CD4-positive, alpha-beta T cell treated with Interleukin-17A for 1 hour (primary cell): ENCODE measurements at places on chromosomes 7 and 10.

- DNase-seq, result no peak
These were observed 145.8 kb downstream of the AUTS2 start for GRCh38 chr7:69744026-69744425.

DNA sequence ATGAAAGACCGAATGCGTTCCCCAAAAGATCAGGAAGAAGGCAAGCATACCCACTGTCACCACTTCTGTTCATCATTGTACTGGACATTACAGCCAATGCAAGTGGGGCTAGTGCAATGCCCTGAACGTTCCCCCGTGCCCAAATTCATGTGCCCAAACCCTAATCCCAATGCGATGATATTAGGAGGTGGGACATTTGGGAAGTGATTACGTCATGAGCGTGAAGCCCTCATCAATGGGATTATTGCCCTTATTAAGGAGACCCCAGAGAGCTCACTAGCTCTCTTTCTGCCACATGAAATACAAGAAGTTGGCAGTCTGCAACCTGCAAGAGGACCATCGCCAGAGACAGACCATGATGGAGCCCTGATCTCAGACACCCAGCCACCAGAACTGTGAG, 511.4 kb upstream of the TPK1 start:
- no peak for DNase-seq

DNA sequence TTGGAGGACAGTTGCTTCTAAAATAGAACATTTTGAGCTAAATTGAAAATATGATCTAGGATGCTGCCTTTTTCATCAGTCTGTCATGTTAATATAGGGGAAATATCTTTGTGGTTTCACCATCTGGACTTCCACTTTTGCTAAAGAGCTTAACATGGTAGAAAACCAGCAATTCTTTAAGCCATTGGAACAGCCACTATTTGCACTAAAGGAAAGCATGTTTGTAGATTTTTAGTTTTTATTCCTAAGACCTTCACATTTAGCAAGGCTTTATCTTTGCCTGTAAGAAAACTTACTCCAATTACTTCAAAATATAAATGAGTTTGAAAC, 291.0 kb downstream of the RNLS start:
- DNase-seq, result no peak

DNA sequence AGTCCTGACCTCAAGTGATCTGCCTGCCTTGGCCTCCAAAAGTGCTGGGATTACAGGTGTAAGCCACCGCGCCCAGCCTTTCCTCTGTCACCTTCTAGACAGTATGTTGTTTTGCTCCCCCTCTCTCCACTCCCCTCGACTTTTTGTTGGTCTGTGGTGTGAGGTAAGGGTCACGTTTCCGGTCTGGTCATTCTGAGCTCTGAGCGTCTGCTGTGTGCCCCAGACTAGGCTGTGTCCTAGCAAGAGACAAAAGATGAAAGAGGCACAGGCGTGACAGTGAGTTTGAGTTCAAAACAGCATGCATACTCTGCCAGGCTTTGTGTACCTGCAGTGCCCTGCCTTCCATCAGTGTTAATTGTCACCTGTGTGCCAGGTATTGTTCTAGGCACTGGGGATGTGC, 87.4 kb upstream of the PPIF start:
- no peak for DNase-seq

GRCh38 chr10:20596065-20596755, 300.9 kb downstream of the NEBL start:
- no peak for DNase-seq

- no peak for DNase-seq
These were observed 68.1 kb downstream of the EXOC6 start for GRCh38 chr10:92916433-92916832.

DNA sequence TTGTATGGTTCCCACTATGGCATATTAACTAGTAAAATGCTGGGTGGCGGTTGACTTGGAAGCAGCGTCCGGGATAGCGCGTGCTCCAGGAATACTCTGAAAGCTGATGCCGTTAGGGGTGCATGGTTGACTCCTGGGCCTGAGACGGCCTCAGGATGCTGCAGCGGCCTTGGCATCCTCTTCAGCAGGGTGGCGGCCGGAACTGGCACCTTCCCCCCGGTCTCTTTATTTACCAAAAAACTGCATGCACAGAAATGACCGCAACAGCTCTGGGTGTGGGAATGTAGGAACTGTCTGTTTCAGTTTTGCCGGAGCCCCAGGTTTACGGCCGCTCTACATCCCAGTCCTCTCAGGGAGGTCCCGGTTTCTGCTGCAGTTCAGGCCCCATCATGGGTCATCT, 28.8 kb downstream of the PFKP start:
- DNase-seq, result no peak

DNA sequence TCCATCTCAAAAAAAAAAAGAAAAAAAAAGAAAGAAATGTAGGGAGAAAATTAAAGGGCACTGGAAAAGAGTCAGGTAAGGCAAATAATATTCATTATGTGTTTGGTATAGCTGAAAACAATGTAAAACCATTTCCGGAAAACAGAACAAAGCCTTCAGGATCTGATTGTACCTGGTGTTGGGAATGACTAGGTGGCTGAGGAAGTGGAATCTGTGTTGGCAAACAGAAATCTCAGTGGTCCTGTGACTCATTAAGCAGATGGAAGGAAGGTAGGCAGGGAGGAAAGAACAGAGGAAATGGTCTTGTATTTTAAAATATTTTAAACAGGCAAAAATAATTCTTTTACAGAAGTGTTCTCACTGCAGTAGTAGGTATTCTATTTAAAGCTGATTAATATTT, 55.7 kb upstream of the GATA3 start:
- no peak for DNase-seq

DNA sequence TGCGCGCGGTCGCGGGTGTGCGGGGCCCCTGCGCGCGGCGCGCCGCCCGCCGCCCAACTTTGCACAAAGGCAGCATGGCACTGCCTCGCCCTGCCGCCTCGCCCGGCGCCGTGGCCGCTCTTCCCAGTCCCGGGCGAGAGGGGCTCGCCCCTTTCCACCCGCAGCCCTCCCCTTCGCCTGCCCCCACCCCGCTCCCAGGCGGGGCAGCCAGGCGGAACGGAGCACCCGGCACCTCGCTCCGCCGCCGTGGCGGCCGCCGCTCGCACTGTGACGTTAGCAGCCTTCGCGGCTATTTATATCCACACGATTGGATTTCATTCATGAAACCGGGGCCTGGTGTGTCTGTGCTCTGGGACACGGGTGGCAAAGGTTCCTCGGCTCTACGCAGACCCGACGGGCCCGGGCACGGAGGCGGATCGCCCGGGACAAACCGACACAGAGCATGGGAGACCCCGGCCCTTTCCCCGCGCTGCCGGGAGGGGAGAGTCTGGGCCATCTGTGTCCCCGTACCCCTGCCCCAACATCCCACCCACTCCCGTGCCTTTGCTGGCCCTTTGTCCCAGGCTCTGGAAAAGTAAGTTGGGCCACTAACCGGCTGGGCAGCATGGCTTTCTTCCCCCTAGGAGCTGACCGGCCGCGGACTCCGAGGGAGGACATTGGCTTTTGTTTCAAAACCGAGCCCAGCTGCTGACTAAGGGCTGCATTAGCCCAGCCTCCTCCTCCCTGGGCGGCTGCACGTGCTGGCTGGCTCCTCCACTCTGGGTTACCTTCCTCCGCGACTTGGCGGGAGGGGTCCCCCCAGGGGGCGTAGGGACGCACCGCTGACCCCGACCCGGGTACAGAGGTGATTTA, at the start of gene RHOBTB1:
RHOBTB1 (minus strand) TSS at position 128 of the 852 bp plus-strand sequence. CDS start 32,643 bp downstream, outside the sequence.
- no peak for DNase-seq

GRCh38 chr7:31267486-31267885, 73.0 kb downstream of the NEUROD6 start:
- no peak for DNase-seq

DNA sequence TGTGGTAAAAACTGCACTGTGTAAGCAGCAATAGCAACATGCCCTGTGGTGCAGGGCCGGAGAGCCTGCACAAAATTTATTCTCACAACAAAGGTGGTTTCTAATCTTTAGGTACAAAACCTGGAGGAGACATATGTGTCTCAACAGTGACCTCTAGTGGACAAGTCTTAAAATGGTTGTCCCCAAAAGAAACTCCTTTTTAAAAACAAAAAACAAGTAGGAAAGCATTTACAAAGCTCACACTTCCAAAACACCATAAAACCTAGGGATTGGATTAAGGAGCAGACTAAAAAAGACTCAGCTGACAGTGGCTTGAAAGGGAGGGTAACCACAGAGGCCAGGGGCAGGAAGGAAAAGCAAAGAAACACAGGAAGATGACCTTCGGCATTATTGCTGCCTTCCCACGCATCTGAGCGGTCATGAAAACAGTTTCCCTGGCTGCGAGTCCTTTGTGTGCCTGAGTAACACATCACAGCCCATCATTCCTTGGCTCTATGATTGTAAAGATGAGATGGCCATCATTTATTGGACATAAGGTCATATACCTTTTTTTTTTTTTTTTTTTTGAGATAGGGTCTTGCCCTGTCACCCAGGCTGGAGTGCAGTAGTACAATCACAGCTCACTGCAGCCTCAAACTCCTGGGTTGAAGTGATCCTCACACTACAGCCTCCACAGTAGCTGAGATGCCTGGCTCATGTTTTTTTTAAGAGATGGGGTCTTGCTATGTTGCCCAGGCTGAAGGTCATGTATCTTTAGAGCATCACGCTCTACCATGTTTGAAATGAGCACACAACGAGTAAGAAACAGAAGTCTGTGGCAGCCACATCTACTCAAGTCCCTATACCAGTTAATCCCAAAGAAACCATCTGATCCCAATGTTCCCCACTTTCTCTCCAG, 39.5 kb downstream of the RSU1 start:
- DNase-seq, result peak; percentile 72

GRCh38 chr10:67306588-67307205, 380.9 kb downstream of the LRRTM3 start:
- no peak for DNase-seq

- no peak for DNase-seq
These were observed 31.1 kb downstream of the KAZALD1 start for GRCh38 chr10:101092881-101093354.

DNA sequence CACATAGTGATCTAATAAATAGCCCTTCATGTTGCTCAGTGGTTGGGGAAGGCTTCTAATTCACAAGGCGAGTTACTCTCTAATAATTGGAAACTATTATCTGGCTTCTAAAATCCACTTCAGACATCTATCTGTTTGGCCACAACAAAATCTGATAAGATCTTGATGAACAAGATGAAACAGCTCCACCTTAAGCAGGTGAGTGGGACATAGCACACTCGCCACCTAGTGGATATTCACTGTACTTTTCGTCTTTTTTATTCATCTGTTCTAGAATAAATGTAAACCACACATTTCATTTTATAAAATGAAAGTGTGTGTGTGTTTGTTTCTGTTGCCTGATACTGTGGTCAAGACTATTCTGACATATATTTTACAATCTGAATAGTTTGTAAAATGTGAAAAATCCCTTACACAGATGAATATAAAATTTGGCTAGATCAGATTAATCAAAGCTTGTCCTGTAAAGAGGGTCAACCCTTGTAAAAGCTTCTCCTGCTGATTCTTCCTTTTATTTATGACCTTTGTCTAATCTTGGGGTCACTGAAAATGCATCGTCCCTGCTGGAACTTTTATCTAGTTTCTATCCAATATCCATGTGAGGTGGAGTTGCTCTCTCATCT, 26.5 kb upstream of the CNTNAP2 start:
- peak; percentile 8 for DNase-seq

DNA sequence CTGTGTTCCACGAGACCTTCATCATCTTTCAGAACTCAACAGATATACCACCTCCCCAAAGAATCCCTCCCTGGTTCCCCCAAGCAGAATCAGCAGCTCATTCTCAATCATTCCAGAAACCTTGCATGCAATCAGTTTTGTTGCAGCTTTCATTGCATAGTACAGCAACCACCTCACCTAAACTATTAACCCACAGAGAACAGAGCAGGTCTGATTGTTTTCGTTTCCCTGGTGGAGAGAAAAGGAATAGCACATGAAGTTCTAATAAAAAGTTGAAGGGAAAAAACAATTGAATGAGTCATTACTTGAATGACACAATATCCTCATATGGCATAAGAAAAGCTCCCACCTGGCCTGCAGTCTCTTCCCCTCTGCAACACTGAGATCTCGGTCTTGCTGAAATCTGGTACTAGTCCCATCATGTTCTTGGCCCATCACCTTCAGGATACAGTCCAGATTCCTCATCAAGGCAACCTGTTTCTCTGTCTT, 147.1 kb upstream of the GDF10 start:
- DNase-seq, result no peak

DNA sequence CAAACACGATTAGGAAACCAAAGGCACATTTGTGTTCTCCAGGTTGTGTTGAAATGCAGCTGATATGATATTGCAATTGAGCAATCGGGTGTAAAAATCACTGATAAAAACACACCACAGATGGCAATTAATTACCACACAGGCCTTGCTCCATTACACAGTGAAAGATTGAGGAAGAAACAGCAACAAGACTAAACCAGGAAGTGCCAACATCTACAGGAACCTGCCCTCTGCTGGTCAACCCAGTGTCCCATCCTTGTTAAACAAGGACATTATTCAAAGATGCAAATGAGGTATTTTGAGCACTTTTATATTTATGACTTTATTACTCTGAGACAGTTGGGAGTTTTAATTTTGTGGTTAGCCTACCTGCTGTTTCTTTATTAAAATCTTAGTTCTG, 765.6 kb upstream of the GHITM start:
- no peak for DNase-seq
